Osteoblast (primary cell): ENCODE measurements at places on chromosomes 5 and 9. TPM values are rescaled to one million over a fixed set of nuclear protein-coding genes. Genes with fewer than 3 reads are reported as not detected.
A peak's percentile ranks its signal among the peaks of the same experiment; 100 is the strongest.

GRCh38 chr9:99873943-99874584 is 32.4 kb upstream of the STX17 start:
- no peak for DNase-seq

Gene F2R
- total RNA-seq, result 38.7 and 41.0 TPM in 2 replicates

DNA sequence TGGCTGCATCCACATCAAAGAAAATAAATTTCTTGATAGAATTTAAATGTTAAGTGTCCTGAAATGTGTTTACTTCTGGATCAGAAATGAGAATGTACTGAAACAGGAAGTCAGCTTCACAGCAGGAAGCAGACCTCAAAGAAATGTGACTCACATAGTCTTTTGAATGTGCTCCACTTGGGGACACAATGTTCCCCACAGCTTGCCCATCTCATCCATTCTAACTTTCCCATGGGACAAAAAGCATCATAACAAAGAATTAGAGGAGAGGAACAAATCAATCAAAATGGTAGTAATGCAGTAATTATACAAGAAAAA is 85.7 kb downstream of the GRAMD2B start:
- DNase-seq, result no peak

DNA sequence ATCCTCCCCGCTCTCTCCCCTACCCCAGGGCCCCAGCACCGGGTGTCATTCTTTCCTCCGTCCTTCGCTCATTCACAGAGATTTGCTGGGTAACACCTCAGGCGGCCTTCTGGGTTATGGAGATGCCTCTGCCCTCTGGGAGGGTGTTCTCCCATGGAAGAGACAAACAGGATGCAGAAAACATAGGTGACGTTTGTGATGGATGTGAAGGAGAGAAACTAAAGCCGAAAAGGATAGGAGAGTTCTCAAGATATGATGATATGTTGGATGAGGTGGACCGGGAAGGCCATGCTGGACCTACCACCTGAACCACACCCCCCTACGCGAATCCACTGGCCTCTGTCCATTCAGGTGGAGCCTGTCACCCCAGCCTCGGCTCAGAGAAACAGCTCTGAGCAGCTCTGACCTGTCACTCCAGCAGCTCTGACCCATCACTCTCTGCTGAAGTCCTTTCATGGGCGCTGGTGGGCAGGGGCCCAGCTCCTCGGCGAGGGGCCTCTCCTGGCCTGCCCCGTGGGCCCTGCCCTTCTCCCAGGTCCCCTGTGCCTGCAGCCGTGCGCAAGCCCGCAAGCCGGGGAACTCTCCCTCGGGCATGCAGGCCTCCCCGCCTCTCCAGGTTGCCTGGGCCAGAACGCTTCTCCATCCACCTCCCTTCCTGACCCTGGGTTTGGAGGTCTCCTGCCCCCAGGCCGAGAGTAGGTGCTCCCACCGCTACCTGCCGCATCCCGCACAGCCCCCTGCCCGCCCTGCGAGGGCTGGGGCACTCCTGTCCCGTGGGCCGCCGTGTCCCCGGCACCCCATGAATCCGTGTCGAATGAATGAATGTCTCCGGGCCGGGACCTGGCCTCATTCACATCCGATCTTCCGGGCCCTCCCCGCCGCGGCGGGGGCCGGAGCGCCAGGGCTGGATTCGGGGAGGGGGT is 717 bp upstream of the NCS1 start:
- DNase-seq, result peak; percentile 78

DNA sequence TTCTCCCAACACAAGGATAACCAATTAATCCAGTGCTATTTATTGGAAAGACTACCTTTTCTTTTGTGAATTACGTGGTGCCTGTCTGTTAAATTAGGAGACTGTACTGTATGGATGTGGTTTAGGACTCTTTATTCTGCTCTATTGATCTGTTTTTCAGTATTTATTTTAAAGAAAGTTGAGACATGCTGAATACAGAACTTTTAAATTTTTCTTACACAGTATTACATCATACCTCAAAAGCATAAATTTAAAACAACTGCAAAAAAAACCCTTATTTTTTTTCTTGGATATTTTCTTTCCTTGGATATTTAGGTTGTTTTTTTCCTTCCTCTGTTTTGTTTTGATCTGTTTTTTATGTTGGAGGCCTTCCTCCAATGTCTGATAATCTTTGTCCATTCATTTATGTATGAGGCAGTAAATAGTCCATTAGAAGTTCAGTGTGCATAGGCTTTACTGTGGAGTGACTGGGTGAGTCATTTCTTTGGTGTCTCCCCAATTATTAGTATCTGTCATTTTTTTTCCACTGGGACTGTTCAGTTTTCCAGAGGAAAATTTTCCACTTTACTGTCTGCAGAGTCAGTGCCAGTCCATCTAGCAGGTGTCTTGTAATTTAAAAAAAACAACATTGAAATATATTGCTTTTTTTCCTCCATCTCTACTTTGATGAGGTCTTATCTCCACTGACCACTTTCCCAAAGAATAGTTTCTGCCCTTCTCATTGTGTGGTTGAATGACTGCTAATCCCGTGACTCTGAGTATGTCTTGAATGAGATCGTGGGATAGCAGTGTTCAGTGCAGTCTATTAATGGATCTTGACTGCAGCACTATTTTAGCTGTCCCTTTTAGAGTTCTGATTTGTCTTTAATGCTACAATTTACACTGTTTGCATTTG is 15.2 kb downstream of the CYSTM1 start:
- peak; percentile 91 for DNase-seq

DNA sequence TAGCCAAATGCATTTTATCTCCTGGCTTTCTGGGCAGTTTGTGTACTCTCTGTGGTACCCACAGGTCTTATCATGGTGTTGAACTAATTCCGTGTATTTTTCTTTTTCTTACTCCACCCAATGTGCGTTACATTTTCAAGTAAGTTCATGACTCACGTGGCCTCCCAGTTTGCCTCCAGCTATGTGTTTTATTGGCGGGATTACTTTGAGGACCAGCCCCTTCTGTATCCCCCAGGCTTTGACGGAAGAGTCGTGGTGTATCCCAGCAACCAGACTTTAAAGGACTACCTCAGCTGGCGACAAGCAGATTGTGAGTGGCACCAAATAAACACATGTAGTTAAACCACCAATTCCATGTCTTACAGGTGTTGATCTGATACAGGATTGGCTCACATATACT is 3.2 kb downstream of the THG1L start:
- no peak for DNase-seq

Gene HNRNPA0
- 24.2 TPM in 2 replicates for total RNA-seq

DNA sequence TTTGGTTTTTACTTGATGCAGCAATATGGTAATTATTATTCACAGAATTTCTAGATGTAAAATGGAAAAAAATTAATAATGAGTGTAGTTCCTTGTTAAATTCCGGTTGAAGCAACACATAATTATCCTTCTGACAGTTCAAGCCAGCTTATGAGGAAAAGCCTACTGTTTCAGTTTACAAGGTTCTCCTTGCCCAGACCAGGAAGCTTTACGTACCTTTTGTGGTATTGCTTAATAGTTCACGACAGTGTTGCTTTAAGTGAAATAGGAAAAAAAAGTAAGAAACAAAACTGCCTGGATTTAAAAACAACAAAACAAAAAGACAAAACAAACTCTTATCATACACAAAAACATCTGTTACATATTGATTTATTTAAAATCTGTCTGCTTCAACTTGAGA is 547.3 kb upstream of the C9orf72 start:
- DNase-seq, result no peak

GRCh38 chr5:134995850-134996402 is 28.2 kb downstream of the CATSPER3 start:
- peak; percentile 18 for DNase-seq

GRCh38 chr5:15510092-15510491 is 10.1 kb downstream of the FBXL7 start:
- peak; percentile 72 for DNase-seq
